ENCODE measurements at places on chromosomes 6 and 20. TPM values are rescaled to one million over a fixed set of nuclear protein-coding genes. Genes with fewer than 3 reads are reported as not detected.

ZBTB46 gene
- total RNA-seq = 4.7 TPM

WFDC12 gene
- not detected for total RNA-seq

- DNase-seq = no peak
Measured at GRCh38 chr6:166325383-166326042, 16.8 kb downstream of the SFT2D1 start.

- DNase-seq = no peak
Measured at GRCh38 chr20:4067600-4068261, 52.4 kb upstream of the RNF24 start.

DNA sequence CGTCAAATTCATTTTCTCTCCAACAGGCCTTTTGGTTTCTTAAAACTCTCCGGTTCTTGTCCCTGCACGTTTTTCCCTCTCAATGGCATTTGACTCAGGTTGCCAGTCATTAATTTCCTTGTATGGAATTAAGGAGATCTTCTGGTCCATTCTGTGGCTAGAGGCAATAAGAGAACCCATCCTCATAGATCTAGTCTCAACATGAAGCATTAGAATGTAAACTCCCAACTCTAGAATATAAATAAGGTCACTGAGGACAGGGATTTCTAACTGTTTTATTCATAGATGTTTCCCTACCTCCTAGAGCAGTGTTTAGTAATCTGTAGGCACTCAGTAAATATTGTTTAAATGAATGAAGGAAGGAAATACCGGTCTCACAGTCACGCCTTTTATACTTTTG lies 185.2 kb upstream of the FLRT3 start:
- no peak for DNase-seq

DNA sequence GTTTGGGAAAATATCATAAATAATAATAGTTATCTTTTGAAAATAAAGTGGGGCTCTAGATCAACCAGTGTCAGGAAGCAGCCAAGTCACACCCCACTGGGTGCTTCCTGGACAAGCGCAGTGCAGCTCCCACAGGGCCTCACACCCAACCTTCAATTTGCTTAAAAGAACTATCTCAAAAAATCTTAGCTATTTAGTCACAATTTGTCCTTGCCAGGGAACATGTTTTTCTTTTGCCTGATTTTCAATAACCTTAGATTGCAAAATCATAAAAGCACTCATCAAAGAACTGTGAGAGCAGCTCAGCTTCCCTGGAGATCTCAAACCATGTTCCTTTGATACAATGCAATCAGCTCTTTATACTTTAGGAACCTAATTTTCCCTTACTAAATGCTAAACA lies 1.6 kb upstream of the NCOA7 start:
- DNase-seq = no peak

GRCh38 chr6:144417681-144418080 lies 132.5 kb downstream of the UTRN start:
- DNase-seq = no peak

Data from left lobe of liver (tissue), 2 donors.